Stimulated activated CD8-positive, alpha-beta memory T cell treated with anti-CD3 and anti-CD28 coated beads, Interleukin-7, amount 100 ng/mL, for 4 hours (primary cell): ENCODE measurements at places on chromosomes 12 and 14.

DNA sequence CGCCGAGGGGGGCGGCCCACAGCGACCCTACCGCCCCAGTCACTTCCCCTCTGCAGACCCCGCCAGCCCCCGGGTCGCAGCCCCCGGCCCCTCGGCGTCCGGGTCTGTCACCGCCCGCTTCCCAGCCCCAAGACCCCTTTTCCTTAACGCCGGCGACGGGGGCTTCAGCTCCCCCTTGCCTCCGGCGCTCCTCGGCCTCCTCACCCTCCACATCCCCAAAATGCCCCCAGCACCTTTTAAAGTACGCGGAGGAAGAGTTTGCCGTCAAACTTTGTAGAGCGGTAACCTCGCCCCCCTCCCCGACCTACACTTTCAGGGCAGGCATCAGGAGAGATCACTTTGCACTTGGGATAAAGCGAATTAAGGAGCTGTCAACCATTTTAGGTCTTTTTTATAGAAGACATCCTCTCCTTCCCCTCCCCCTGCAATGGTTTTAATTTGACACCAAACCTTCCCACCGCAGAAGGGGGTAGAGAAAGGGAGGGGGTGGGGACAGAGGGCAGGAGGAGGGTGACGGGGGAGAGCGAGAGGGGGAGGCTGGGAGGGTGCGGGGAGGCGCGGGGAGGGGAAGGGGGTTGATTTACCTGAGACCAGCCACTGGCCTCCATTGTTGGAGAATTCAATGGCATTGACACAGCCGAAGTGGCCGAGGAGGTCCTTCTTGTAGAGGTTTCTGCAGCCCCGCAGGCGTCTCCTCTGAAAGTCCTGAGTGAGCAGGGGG is 578 bp downstream of the DCAF5 start:
- DNase-seq: peak; percentile 19

DNA sequence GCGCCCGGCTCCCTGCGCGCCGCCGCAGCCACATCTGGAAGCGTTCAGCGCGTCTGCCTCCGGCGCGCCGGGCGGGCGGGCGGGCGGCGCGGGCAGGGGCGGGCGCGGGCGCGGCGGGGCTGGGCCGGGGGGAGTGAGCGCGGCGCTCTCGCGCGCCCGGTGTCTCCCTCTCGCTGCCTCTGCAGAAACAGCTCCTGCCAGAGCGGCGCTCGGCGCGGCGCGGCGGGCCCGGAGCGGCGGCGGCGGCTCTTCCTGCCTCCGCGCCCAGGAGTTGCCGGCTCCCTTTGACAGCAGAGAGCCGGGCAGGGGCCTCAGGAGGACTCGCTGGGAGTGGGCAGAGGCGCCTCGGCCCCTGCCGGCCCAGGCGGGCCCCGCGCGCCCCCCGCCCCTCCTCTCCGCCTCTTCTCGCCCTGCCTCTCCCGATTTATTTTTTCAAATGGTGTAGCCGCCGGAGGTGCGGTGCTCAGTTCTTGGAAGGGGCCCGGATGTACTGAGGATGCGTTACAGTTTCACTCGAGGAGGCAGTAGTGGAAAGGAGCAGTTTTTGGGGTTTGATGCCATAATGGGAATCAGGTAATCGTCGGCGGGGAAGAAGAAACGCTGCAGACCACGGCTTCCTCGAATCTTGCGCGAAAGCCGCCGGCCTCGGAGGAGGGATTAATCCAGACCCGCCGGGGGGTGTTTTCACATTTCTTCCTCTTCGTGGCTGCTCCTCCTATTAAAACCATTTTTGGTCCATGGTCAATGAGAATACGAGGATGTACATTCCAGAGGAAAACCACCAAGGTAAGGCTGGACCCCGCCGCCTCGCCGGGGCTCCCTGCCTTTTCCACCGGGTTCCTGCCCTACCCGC is at the start of gene CACNA1C:
Gene CACNA1C (plus strand): TSS at position 162 of the 853 bp plus-strand sequence. CDS start 576 bp downstream, at position 738.
- peak; percentile 11 for DNase-seq

- no peak for DNase-seq
These were observed 4.4 kb downstream of the CARMIL3 start for GRCh38 chr14:24055971-24056799.

DNA sequence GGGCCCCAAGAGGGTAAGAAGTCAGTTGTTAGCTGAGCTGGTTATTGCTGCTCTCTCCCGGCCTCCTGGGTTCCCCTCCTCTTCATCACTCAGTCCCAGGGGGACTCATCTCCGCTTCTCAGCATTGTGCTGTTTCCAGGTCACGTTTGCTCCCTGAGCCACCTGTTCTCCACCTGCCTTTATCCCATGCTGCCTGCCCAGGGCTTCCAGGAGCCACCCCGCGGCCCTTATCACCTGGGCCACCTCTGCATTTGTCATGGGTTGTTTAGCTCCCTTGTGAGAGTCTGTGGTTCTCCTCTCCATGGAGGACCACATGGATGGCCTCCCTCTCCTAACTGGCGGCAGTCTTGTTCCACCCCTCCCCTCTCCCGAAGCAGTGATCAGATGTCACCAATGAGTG is 36.0 kb downstream of the SYNDIG1L start:
- no peak for DNase-seq

GRCh38 chr12:83536496-83536895 is 849.8 kb downstream of the TMTC2 start:
- DNase-seq: no peak

DNA sequence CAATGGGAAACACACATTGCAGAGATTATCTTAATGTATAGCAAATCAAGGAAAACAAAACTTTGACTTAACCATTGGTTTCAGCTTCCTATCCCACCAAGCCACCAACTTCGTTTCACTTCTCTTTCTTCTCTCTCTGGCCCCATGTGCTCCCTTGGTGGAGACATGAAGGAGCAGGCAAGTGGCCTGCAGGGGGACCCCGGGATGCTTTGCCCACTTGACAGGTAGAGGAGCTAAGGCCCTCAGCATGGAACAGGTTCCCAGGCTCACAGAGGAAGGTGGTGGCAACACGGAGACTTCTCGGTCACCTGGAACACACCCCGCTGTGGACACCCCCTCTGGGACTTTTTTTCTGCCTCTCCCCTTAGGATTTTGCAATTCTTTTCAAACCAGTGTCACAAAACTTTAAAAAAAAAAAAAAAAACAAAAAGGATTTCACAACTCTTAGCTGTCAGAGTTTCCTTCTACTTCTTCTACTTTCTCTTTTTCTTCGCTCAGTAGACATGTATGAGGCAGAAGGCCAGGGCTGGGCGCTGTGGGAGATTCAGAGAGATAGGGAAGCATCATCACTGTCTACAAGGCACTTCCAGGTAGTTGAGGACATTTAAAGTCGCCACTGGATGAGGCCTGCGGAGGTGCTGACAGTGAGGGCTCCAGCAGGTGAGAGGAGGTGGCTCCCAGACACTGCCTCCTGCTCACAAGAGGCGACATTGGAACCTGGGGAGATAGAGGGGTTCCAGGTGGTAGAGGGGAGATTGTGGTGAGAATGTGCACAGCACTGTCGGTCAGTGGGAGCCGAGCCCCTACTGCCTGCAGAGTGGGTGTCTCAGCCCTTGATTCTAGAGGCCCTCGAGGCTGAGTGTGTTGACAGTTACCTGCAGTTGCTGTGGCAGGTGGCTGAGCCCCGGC is 119.6 kb downstream of the GCH1 start:
- no peak for DNase-seq

DNA sequence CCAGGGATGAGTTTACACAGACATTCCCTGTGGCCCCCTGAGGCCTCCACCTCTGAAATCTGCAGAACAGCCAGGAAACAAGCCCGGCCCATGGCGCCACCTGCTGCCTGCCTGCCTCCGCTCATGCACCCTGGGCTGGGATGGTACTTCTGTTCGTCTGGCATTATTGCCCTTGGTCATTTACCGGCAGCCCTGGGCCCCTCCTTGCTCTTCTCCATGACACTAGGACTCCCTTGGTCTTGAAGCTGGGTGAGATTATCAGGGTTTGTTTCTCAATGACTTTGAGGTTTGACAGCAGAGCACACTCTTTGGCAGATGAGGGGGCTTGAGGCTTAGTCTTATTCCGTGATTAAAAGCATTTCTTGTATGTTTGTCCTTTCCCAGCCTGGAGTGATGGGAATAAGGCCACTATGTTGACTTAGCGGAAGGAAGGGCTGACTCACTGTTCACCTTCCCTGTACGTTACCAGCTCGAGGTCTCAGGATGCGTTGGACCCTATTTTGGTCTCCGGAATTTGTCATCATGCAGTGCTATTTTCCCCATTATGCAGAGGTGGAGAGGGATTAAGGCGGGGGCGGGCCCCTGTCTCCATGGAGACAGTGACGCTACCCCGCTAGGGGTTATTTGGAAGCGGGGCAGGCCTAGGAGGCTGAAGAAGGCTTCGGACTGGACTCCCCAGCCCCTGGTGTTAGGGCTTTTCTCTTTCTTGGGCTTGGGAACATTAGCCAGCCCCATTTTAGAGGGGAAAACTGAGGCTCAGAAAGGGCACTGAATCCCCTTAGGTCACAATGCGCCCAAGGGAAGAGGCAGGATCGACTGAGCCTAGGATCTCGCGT is 706 bp upstream of the PEX5 start:
- DNase-seq: peak; percentile 27

GRCh38 chr14:76929927-76930326 is 98.6 kb downstream of the IRF2BPL start:
- DNase-seq: peak; percentile 23

GRCh38 chr14:69684461-69685217 is 73.2 kb downstream of the SUSD6 start:
- no peak for DNase-seq

- no peak for DNase-seq
These were observed 159.2 kb downstream of the SYT1 start for GRCh38 chr12:79023784-79024183.

DNA sequence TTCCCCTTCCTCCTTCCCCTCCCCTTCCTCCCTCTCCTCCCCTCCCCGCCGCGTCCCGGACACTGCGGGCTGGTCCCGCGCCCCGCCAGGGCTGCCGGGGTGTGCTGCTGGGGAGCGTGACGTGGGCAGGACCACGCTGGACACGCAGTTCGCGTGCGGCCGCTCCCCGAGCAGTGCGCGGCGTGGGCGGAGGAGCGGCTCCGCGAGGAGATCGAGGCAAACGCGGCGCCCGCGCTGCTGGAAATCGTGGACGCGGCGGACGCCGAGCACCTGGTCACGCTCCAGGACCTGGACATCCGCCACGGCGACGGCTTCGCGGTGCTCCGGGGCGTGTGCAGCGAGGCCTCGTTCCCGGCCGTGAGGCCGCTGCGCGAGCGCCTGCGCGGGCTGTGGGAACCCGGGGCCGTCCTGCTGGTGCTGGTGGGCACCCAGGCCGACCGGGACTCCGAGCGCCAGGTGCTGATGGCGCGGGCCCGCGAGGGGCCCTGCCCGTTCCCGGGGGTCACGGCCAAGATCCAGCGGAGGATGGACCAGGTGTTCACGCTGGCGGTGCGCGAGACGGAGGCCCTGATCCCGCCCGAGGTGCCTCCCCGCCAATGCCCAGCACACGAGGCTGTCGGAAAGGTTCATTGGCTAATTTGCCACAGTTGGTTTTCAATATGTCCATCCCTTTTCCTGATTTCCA is 84.3 kb downstream of the TNFAIP2 start:
- DNase-seq: no peak

GRCh38 chr12:127295630-127296029 is 971.3 kb upstream of the TMEM132C start:
- no peak for DNase-seq

DNA sequence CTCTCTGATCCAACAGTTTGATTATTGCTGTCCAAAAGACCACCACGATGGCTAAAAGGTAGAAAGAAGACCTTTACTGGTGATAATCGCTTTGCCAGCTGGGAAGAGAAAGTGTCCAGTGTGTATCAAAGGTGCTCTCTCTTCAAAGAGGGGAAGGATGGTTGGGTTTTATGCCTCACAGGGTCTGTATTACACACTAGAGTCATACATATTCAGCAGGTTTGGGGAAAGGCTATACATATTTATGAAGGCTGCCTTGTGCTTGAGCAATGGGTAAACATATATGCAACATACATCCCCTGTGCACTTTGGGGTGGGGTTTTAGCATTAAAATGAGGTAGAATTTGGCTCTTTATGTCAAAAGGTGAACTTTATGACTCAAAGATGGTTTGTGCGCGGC is 18.2 kb downstream of the GPRC5D start:
- no peak for DNase-seq

DNA sequence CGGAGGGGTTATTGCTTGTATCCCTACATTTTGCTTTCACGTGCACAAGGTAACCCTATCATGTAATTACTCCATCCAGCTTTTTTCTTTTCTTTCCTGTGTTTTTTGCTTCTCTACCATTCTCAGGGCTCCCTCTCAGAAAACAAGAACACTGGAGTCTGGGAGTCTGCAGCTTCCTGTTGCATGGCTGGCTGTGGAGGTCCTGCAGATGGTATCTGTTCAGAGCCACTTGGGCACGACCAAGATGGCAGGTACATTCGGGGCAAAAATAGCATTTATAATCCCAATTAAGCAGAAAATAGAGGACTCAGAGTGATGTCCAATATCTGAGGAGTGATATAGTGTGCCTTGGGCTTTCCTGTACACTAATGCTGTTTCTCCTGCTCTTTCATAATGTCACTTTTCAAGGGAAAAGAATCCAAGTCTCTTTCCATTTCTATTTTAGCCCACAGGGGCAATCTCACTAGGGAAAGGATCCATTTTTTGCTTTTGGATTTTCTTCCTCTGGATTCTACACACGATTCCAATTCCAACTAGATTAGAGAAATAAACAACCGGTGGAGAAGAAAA is 3.2 kb upstream of the NUMB start:
- no peak for DNase-seq

DNA sequence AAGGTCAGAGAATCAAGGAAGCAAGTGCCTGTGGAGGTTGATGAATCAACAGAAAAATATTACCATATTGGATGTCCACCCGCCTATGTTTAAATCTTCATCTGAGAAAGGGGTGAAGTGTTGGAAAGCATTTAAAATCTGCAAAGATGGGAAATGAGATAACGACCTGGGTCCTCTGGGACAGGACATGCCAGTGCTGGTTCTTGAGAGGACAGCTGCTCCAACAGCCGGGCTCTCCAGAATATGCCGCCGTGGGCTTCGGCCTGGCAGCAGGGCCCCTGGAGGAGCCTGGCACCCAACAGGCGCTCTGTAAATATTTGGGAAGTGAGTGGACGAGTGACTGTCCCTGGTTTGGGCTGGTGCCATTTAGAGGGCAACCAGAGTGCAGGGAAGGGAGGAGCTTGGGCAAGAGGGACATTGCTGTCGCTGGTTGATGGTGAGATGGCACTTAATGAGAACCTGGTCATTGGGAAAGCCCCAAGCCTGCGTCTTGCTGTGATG is 129.9 kb downstream of the KCNA5 start:
- DNase-seq: no peak

GRCh38 chr12:119051474-119051873 is 70.1 kb downstream of the SRRM4 start:
- DNase-seq: no peak

DNA sequence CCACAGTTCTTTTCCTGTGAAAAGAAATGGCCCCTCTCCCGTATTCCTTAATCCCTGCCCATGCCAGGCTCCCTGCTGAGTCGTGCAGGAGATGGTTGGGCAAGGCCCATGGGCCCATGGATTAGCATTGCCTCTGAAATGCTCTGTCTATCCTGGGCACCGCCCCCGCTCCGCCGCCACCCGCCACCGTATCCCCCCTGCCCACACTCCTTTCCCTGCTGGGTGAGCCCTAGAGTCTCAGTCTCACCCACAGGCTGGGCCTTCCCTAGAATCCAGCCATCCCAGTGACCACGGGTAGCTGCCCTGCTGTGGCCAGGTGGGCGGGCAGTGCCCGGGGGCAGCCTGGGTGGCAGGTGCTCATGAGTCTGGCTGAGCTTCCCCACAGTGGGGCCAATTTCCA is 50.6 kb downstream of the TSPAN11 start:
- no peak for DNase-seq
